Natural killer cell treated with Interleukin-12 subunit alpha and Interleukin-12 subunit beta and Interleukin-15 and Interleukin-18, amount 100 ng/mL, for 72 hours (primary cell): ENCODE measurements at places on chromosomes 4 and X. TPM values are rescaled to one million over a fixed set of nuclear protein-coding genes. Genes with fewer than 3 reads are reported as not detected.

DNA sequence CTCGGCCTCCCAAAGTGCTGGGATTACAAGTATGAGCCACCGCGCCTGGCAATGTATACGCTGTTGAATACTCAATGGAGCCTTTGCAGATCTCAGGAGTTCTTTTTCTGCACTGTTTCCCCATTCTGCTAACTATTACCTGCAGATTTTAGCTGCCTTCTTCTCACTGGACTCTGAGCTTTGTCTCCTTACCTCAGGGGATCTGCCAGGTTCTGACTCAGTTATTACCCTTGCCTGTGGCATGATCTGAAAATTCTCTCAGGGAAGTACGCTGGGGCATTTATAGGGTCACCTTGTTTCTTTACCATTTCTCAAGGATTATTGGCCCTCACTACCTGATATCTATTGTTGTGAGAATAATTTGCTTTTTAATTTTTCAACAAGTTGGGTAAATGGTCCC lies 56.6 kb upstream of the MAGED1 start:
- peaks cover 7% of the 10 kb centered on the region for H3K27me3 ChIP-seq
- DNase-seq = no peak
- no peak overlapping the region for H3K4me3 ChIP-seq
- H3K27ac ChIP-seq = no peak overlapping the region
- peaks cover 5% of the 10 kb centered on the region for H3K4me1 ChIP-seq

GRCh38 chr4:55851885-55852284 lies 1.6 kb upstream of the EXOC1 start:
- H3K36me3 ChIP-seq = no peaks in the 10 kb centered on the region
- peak overlapping the region; percentile 35 for H3K4me3 ChIP-seq
- no peaks in the 10 kb centered on the region for H3K27me3 ChIP-seq

DNA sequence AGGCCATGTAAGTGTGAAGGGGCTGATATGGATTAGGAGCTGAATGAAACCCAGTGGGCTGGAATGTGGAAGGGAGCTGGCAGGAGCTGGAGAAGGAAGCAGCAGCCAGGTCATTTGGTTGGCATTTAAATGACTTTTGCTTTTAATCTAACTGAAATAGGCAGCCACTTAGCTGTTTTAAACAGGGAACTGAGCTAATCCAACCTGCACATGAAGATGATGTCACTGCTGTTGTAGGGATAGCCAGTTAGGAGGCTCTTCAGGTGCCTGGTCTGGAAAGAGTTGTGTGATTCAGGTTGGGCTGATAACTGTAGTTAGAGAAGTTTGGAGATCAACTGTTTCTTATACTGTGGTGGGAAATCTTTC lies 122.4 kb downstream of the PALLD start:
- no peak overlapping the region for H3K27ac ChIP-seq
- H3K4me1 ChIP-seq = no peaks in the 10 kb centered on the region
- H3K4me3 ChIP-seq = no peak overlapping the region

DNA sequence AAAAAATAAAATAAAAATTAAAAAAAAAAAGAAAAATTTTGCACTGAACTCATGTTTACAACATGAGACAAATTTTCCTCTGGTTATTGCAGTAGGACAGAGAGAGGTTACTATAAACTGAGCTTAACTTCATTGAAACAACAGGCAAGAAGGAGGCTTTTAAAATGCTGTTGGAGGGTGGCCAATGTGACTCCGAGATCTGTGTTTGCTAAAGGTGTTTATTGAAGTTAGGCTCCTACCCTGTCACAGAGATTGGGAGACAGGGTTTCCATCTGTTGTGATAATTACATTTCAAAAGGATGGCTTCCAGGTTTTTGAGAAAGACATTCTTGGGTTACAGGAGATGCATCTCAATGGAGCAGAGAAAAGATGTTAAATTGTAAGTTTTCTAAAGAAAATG lies 370.5 kb upstream of the HS3ST1 start:
- H3K27me3 ChIP-seq = no peaks in the 10 kb centered on the region
- no peak for DNase-seq
- no peak overlapping the region for H3K27ac ChIP-seq
- H3K4me3 ChIP-seq = no peak overlapping the region
- H3K4me1 ChIP-seq = no peaks in the 10 kb centered on the region
- H3K36me3 ChIP-seq = no peaks in the 10 kb centered on the region

DNA sequence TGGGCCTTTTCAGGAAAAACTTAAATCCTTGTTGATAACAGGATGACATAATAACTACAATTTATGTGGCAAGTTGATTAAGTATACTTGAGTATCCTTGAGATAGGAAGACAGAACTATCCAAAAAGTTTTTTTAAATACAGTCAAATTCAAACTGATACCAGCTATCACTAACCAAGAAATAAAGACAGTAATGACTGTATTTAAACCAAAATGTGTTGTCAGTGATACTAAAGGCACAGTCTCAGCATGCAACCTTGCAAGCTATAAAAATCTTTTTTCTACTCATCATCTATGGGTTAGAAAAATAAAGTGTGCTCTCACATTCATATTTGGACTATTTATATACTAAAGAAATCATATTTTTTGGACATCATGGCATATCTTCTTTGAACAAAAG lies 64.7 kb downstream of the PAPSS1 start:
- H3K4me1 ChIP-seq = no peaks in the 10 kb centered on the region
- no peak overlapping the region for H3K27ac ChIP-seq
- H3K36me3 ChIP-seq = peaks cover 6% of the 10 kb centered on the region
- no peak for DNase-seq
- no peaks in the 10 kb centered on the region for H3K27me3 ChIP-seq

GRCh38 chr4:110787109-110787508 lies 164.2 kb upstream of the PITX2 start:
- H3K27me3 ChIP-seq = no peaks in the 10 kb centered on the region
- no peak for DNase-seq
- H3K4me3 ChIP-seq = no peak overlapping the region

DNA sequence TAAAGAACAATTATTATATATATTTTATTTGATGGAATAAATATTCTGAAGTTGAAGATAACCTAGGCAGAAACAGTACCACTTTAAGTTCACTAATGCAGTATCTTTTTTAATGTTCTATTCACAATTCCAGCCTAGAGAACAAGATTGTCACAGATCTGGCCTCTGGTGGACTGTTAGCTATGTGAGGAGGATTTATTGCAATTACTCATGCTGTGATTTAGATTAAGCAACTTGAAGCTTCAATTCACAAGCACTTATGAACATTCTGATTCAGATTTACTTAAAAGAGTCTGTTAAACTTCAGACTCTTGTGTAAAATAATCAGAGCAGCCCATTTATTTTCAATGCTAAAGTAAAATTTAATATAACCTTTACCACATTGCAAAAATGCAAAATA lies 1489.8 kb downstream of the STIM2 start:
- H3K4me3 ChIP-seq = no peak overlapping the region
- H3K27me3 ChIP-seq = no peaks in the 10 kb centered on the region
- H3K36me3 ChIP-seq = no peaks in the 10 kb centered on the region
- no peaks in the 10 kb centered on the region for H3K4me1 ChIP-seq

- no peaks in the 10 kb centered on the region for H3K36me3 ChIP-seq
- no peak for DNase-seq
- H3K27ac ChIP-seq = no peak overlapping the region
These were observed 42.3 kb upstream of the RNF128 start for GRCh38 chrX:106684207-106684606.

BEX1 gene
- not detected for total RNA-seq

PABPC1L2B gene
- total RNA-seq = not detected

P2RY4 gene
- total RNA-seq = 0.36 TPM

ANKRD37 gene
- 13.9 TPM for total RNA-seq
